ENCODE measurements at places on chromosomes 13 and 19.
A peak's percentile ranks its signal among the peaks of the same experiment; 100 is the strongest.

GRCh38 chr13:29482504-29482903 is 113.0 kb downstream of the SLC7A1 start:
- DNase-seq: no peak

- peak; percentile 91 for DNase-seq
Measured at GRCh38 chr19:16078759-16079707, 2.7 kb downstream of the TPM4 start.

- peak; percentile 94 for DNase-seq
Measured at GRCh38 chr19:39411832-39412099, 703 bp upstream of the PLEKHG2 start.

- DNase-seq: peak; percentile 76
Measured at GRCh38 chr19:7799640-7800355, 30.2 kb upstream of the EVI5L start.

GRCh38 chr13:40401911-40402776 is 264.3 kb downstream of the FOXO1 start:
- DNase-seq: peak; percentile 45

GRCh38 chr13:114034481-114034891 is 60.6 kb upstream of the C13orf46 start:
- DNase-seq: no peak

- no peak for DNase-seq
Measured at GRCh38 chr13:26919732-26920131, 159.1 kb upstream of the GPR12 start.

DNA sequence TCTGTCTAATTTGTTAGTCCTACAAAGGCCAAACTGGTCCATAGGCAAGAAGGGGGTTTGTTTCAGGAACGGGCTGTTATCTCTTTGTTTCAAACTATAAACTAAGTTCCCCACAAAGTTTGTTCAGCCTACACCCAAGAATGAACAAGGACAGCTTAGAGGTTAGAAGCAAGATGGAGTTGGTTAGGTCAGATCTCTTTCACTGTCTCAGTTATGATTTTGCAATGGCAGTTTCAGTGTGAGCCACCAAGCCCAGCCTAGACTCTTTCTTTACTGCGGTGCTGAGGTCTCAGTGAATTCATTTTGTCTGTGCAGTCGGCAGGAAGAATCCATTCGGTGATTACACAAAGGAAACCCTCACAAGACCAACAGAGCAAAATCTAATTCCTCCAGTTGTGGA is 56.6 kb upstream of the ABCC4 start:
- DNase-seq: no peak

GRCh38 chr13:32205431-32206096 is 109.6 kb downstream of the ZAR1L start:
- no peak for DNase-seq

DNA sequence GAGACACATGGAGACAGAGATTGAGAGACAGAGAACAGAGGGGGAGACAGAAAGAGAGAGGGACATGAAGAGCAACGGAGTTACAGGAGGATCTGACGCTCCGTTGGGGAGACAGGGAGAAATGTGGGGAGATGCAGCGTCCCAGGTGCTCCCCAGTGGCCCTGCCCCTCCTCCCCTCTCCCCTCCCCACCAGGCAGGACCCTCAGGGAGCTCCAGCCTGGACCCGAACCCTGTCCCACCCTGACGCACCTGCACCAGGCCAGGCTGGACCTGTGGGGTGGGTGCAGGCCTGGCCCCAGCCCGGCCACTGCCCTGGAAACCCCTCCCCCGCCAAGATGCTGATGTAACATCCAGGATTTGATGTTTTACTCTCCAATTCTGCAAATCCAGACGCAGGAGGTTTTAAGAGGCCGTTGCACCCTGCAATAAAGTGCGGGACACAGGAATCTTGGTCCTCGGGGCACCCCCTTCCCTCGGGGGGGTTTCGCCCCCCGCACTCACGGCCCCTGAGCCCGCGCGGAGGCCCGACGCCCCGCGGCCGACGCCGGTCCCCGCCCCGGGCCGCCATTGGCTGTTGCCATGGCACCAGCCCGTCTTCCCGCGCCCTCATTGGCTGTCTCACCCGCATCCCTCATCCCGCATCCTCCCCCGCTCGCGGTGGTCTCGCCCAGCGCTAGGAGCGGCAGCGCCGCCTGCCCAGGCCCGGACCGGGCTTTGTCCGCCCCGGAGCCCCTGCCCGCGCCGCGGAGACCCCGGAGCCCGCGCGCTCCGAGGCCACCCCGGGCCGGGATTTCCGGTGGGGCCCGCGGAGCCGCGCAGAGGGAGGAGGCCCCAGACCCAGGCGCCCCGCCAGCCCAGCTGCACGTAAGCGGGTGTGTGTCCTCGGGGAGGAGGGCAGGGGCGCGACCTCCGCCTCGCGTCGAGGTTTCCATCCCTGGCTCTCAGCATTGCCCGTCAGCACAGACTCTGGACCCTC is at the start of gene APC2:
TSS of gene APC2 (plus strand) at position 655 of the 976 bp plus-strand sequence. CDS start 2,881 bp downstream, outside the sequence.
- peak; percentile 45 for DNase-seq

- peak; percentile 14 for DNase-seq
Measured at GRCh38 chr13:20231839-20232555, at the start of gene GJB6. TSS of gene GJB6 (minus strand) at chr13:20232319. CDS start at chr13:20223480, 8,839 bp downstream.
